ENCODE measurements at places on chromosomes 6 and 20.
A peak's percentile ranks its signal among the peaks of the same experiment; 100 is the strongest.

GRCh38 chr20:60055740-60056139 is 97.5 kb downstream of the CDH26 start:
- DNase-seq, result peak; percentile 67

GRCh38 chr6:18500921-18501662 is 113.9 kb downstream of the RNF144B start:
- DNase-seq, result no peak

- DNase-seq, result no peak
These were observed 50.8 kb upstream of the MLN start for GRCh38 chr6:33854572-33855030.

GRCh38 chr20:19141998-19142397 is 70.4 kb upstream of the SLC24A3 start:
- no peak for DNase-seq

Data from right lobe of liver (tissue), 6 donors.